ENCODE measurements at places on chromosomes 5 and 9.
A peak's percentile ranks its signal among the peaks of the same experiment; 100 is the strongest.

- H3K27me3 ChIP-seq, result no peaks in the 10 kb centered on the region
- H3K4me1 ChIP-seq, result no peaks in the 10 kb centered on the region
- no peak for DNase-seq
- no peak overlapping the region for H3K27ac ChIP-seq
- H3K4me3 ChIP-seq, result no peak overlapping the region
- H3K36me3 ChIP-seq, result no peaks in the 10 kb centered on the region
These were observed 395.4 kb downstream of the CSNK1G3 start for GRCh38 chr5:123907349-123907748.

- peaks cover 2% of the 10 kb centered on the region for H3K36me3 ChIP-seq
- no peak overlapping the region for H3K4me3 ChIP-seq
- no peaks in the 10 kb centered on the region for H3K4me1 ChIP-seq
- DNase-seq, result no peak
- no peak overlapping the region for H3K27ac ChIP-seq
These were observed 6.8 kb downstream of the ABCA1 start for GRCh38 chr9:104921067-104921741.

DNA sequence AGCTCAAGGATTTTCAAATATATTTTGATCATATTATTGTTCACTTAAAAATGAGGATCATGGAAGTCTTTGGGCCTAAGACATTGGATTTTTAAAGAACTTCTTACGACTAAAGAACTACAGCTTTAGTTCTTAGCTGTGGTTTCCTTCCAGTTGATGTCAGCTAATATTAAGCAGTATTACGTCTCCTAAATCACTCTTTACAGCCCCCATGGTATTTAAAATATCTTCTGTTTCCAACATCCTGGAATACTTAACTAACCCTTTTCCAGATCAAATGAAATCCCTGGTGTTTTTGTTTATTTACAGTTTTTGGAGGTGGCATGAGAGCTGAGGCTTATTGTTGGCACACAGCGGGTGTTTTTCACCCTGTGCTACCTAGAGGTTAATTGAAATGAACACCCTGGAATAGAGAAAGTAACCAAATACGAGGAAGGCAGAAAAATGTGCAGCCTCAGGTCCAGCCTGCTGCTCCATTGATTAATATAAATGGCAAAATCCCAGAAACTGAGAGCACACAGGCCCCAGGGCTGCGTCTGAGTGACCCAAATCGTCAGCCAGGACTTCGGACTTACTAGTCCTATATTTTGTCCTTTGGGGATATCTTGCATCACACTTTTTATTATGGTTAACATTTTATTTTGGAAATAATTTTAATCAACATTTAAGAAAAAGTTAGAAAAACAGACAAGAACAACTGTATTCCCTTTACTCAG, 52.3 kb upstream of the ICE1 start:
- DNase-seq, result no peak

DNA sequence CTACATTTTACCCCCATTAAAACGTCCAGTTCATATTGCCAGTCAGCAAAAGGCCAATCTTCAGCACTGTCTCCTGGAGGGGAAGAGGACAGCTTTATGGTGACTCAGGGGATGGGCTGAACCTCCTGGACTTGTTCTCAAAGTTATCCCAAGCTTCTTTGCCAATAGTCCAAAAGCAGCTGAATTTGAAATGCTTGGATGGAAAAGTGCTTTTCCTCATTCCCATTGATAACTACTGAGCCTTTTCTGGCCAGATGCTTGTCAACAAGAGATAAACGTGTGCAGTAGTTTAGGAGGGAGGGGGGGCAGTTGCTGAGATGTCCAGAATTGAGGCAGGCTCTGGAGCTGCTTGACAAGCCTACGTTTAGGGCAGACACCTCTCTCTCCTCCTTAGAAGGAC, 43.5 kb downstream of the MTX3 start:
- H3K4me1 ChIP-seq, result peaks cover 7% of the 10 kb centered on the region
- no peak overlapping the region for H3K27ac ChIP-seq
- H3K4me3 ChIP-seq, result no peak overlapping the region
- no peaks in the 10 kb centered on the region for H3K36me3 ChIP-seq

DNA sequence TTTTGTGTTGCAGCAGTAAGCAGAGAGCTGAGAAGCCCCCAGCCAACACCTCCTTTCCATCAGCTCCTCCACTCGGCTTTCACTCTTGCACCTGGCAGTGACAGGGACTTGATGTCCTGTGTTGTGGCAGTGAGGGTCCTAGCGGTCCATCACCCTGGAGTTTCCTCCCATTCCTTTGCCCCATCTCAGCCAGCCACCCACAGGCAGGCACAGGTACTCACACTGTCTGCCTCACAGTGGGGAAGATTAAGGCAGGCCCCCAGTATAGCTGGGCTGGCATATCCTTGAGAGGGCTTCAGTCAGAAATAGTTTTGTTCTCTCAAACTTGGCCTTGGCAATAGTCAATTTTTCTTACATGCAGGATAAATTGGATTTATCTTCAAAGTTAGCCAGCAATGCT, 362.7 kb downstream of the GADD45G start:
- no peak for DNase-seq
- peaks cover 2% of the 10 kb centered on the region for H3K36me3 ChIP-seq
- H3K27me3 ChIP-seq, result no peaks in the 10 kb centered on the region
- H3K4me3 ChIP-seq, result no peak overlapping the region

- H3K36me3 ChIP-seq, result no peaks in the 10 kb centered on the region
- H3K4me1 ChIP-seq, result peaks cover 4% of the 10 kb centered on the region
- no peak overlapping the region for H3K4me3 ChIP-seq
- no peak overlapping the region for H3K27ac ChIP-seq
These were observed 128.9 kb downstream of the BARX1 start for GRCh38 chr9:93826209-93826608.

DNA sequence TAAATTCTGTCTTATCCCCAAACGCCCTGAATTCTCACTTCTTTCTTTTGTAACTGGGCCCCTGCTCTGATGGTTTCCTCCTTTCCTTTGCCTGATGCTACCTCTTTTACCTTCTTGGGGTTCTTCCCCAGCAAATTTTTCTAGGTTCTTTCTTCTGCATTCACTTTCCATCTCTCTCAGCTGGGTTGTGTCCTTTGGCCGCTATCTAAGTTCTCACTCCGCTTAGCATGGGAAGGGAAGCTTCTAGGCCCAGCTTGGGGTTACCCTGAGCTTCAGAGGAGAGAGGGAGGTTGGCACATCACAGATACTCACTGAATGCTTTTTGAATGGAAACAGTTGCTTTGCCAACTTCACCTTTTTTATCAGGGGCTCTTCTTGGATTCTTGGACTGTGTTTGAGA, 17.0 kb downstream of the PALM2AKAP2 start:
- no peaks in the 10 kb centered on the region for H3K4me1 ChIP-seq
- H3K27me3 ChIP-seq, result peaks cover 4% of the 10 kb centered on the region
- no peak for DNase-seq
- H3K27ac ChIP-seq, result no peak overlapping the region
- H3K36me3 ChIP-seq, result no peaks in the 10 kb centered on the region
- H3K4me3 ChIP-seq, result no peak overlapping the region

DNA sequence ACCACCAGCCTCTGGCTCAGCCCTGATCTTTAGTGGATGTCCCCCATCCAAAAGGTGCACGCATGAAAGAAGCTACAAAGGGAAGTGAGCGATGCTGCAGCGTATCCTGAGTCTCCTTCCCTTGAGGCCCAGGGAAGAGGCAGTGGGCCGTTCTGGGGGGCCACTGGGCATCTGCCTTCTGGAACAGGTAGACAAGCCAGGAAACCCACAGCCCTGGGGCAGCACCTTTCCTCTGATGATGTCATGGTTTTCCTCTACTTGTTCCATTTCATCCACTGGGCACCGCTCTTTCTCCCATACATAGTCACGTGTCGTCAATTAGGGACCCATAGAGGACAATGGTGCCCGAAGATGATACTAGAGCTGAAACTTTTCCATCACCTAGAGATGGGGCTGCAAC, 194.0 kb upstream of the IRX1 start:
- no peak overlapping the region for H3K27ac ChIP-seq
- no peak for DNase-seq
- H3K4me3 ChIP-seq, result no peak overlapping the region
- H3K4me1 ChIP-seq, result no peaks in the 10 kb centered on the region
- no peaks in the 10 kb centered on the region for H3K36me3 ChIP-seq
- H3K27me3 ChIP-seq, result no peaks in the 10 kb centered on the region

DNA sequence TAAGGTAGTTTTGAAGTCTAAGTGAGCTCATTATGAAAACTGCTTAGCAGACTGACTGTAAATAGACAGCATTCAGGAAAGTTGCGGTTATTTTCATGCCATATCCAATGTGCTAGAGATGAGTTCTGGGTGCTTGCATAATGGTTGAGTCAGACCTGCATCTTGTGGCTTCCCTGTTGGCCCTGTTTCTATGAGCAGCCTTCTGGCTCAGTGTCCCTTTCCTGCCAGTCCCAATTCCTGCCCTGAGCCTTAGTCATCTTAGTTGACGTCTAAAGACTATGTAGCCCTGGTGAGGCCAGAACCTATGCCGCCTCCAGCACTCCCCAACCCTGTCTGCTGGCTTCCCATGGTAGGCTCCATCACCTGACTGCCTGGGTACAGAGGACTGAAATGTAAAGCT, 76.3 kb upstream of the TNFSF8 start:
- DNase-seq, result peak; percentile 20
- H3K27me3 ChIP-seq, result no peaks in the 10 kb centered on the region
- peaks cover 11% of the 10 kb centered on the region for H3K36me3 ChIP-seq
- no peak overlapping the region for H3K4me3 ChIP-seq
- H3K27ac ChIP-seq, result peak overlapping the region; percentile 78

DNA sequence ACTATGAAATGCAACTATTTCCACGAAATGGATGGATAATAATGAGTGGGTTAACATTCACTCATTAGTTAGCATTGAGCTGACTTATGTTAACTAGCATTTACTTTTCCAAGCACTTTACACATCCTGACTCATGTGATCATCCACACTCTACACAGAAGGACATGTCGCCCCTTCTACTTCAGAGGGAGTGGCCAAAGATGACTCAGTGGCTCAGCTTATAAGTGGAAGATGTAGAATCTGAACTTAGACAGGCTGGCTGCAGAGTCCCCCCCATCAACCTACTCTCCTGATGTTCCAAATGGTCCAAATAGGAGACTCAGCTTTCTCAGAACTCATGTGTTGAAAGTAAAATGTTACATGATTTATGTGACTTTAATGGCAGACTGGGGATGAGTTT, 146.0 kb downstream of the ADCY2 start:
- H3K27me3 ChIP-seq, result no peaks in the 10 kb centered on the region
- no peaks in the 10 kb centered on the region for H3K4me1 ChIP-seq
- H3K27ac ChIP-seq, result no peak overlapping the region

Measured in activated T-helper 1 cell treated with anti-CD3 and anti-CD28 coated beads, Interleukin-12 subunit alpha, Interleukin-12 subunit beta, Interleukin-2, Interleukin-4 antibody, amounts not matched to agents 30 ng/mL and 10 ng/mL and 1 ng/mL, durations not matched to agents 14 hours and 24 hours and 36 hours (primary cell).